ENCODE measurements at places on chromosomes 11 and 22. TPM values are rescaled to one million over a fixed set of nuclear protein-coding genes. Genes with fewer than 3 reads are reported as not detected.

GTSE1 gene
- total RNA-seq: 3.3 TPM

SCUBE2 gene
- 5.5 TPM for total RNA-seq

GRIA4 gene
- 0.12 TPM for total RNA-seq

MS4A7 gene
- not detected for total RNA-seq

MUC5B gene
- total RNA-seq: not detected

PARVG gene
- total RNA-seq: 0.13 TPM

RNF121 gene
- total RNA-seq: 27.7 TPM

ABCC8 gene
- total RNA-seq: not detected

GGT5 gene
- total RNA-seq: 9.7 TPM

SYT13 gene
- not detected for total RNA-seq

PRR33 gene
- total RNA-seq: not detected

EMID1 gene
- total RNA-seq: not detected

CST6 gene
- total RNA-seq: 7.6 TPM

MN1 gene
- 6.1 TPM for total RNA-seq

SRRD gene
- 11.5 TPM for total RNA-seq

TXN2 gene
- total RNA-seq: 27.7 TPM

KRTAP5-8 gene
- not detected for total RNA-seq

CHADL gene
- total RNA-seq: 0.66 TPM

LDHAL6A gene
- total RNA-seq: not detected
